ENCODE measurements at places on chromosomes 16 and 17. TPM values are rescaled to one million over a fixed set of nuclear protein-coding genes. Genes with fewer than 3 reads are reported as not detected.
A peak's percentile ranks its signal among the peaks of the same experiment; 100 is the strongest.

- no peaks in the 10 kb centered on the region for H3K4me1 ChIP-seq
- H3K36me3 ChIP-seq, result peaks cover 86% of the 10 kb centered on the region
- no peak overlapping the region for H3K4me3 ChIP-seq
- DNase-seq, result no peak
- H3K27me3 ChIP-seq, result no peaks in the 10 kb centered on the region
Observed at GRCh38 chr16:89899879-89900481, 18.7 kb upstream of the MC1R start.

Gene ZNF469
- total RNA-seq, result 3.9 TPM

- H3K27ac ChIP-seq, result no peak overlapping the region
- H3K27me3 ChIP-seq, result no peaks in the 10 kb centered on the region
- peaks cover 20% of the 10 kb centered on the region for H3K4me1 ChIP-seq
- no peak for DNase-seq
- H3K36me3 ChIP-seq, result no peaks in the 10 kb centered on the region
Observed at GRCh38 chr16:87789437-87790291, 23.9 kb upstream of the KLHDC4 start.

GRCh38 chr16:27620541-27620940 lies 70.6 kb downstream of the KATNIP start:
- H3K27ac ChIP-seq, result no peak overlapping the region
- DNase-seq, result no peak
- H3K4me1 ChIP-seq, result peaks cover 12% of the 10 kb centered on the region
- H3K27me3 ChIP-seq, result no peaks in the 10 kb centered on the region
- H3K4me3 ChIP-seq, result no peak overlapping the region
- peaks cover 4% of the 10 kb centered on the region for H3K36me3 ChIP-seq

DNA sequence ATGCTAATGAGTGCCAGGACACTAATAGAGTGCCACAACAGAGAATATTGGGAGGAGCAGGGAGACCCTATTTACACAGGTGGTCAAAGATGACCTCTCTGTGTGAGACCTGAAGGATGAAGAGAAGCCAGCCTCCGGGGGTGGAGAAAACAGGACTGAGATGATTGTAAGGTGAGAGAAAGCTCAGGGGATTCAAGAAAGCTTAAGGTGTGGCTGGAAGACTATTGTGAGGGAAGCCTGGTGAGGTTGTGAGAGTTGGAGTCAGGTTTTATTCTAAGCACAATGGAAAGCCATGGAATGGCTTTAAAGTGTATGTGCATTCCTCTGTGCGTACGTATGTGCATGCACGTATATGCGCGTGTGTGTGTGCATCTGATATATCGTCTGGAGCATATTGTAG lies 10.4 kb upstream of the MARCHF10 start:
- no peaks in the 10 kb centered on the region for H3K36me3 ChIP-seq
- H3K27ac ChIP-seq, result no peak overlapping the region
- no peak for DNase-seq
- H3K27me3 ChIP-seq, result no peaks in the 10 kb centered on the region
- H3K4me3 ChIP-seq, result no peak overlapping the region

DNA sequence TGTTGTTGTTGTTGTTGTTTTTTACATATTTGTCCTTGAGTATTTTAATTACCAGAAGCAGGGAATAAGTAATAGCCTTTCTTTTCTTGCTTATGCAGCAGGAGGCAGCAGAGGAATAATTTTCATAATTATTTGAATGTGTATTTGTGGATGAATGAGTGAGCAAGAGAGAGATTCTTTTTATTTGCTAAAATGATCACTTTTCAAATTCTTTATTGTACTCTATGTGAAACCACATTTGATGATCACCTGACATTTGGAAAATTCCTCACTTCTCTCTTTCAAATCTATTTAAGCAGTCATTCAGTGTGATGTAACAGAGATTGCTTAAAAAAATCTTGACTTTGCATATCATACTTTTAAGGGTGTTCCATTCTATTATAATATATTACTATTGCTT lies 223.6 kb downstream of the BCAS3 start:
- no peak for DNase-seq
- no peak overlapping the region for H3K4me3 ChIP-seq
- H3K4me1 ChIP-seq, result no peaks in the 10 kb centered on the region
- no peaks in the 10 kb centered on the region for H3K27me3 ChIP-seq

Gene ASB16
- not detected for total RNA-seq

Gene KRTAP4-4
- total RNA-seq, result not detected

GRCh38 chr17:1915889-1916288 lies 86.1 kb downstream of the RPA1 start:
- peaks cover 2% of the 10 kb centered on the region for H3K27me3 ChIP-seq
- no peaks in the 10 kb centered on the region for H3K36me3 ChIP-seq
- H3K27ac ChIP-seq, result no peak overlapping the region
- no peak for DNase-seq
- no peak overlapping the region for H3K4me3 ChIP-seq

Gene PAFAH1B1
- 334 TPM for total RNA-seq

- no peaks in the 10 kb centered on the region for H3K36me3 ChIP-seq
- H3K27me3 ChIP-seq, result peaks cover 40% of the 10 kb centered on the region
- H3K4me1 ChIP-seq, result peaks cover 14% of the 10 kb centered on the region
- DNase-seq, result no peak
- H3K27ac ChIP-seq, result peak overlapping the region; percentile 52
Observed at GRCh38 chr17:13601322-13601775, 380 bp downstream of the HS3ST3A1 start.

Gene GFER
- 24.3 TPM for total RNA-seq

DNA sequence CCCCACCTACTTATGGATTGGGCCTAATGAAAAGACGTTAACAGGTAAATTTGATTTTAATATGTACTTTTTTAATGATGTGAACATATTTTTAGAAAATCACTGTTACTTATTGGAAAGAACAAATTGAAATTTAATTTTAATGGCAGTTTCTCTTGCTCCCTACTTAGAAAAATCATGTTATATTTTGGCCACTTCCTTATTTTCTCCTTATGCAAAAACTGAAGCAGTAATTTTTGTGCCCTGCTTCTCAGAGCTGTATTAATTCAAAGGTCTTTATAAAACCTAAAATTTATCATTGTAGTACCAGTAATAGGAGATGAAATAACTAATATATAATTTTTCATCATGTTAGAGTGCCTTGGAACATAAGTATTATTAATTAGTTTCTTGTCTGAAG lies 2.8 kb downstream of the ZPBP2 start:
- peaks cover 28% of the 10 kb centered on the region for H3K27me3 ChIP-seq
- H3K27ac ChIP-seq, result no peak overlapping the region

DNA sequence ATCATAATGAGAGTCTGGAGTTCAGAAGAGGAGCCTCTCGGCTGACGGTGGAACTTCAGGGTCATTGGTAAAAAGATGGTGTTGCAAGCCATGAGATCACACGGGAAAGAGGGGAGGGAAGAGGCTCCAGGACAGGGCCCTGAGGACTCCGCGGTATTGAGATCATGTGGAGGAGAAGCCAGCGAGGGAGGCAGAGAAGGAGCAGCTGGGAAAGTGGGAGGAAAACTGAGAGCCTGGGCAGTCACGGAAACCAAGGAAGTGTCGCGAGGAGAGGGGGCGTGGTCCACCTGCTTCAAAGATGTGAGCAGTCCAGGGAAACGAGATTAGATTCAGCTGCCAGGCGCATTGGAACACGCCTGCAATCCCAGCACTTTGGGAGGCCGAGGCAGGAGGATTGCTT lies 27.7 kb upstream of the SBK1 start:
- H3K4me1 ChIP-seq, result no peaks in the 10 kb centered on the region
- DNase-seq, result no peak
- H3K36me3 ChIP-seq, result no peaks in the 10 kb centered on the region
- no peak overlapping the region for H3K27ac ChIP-seq
- H3K4me3 ChIP-seq, result no peak overlapping the region

DNA sequence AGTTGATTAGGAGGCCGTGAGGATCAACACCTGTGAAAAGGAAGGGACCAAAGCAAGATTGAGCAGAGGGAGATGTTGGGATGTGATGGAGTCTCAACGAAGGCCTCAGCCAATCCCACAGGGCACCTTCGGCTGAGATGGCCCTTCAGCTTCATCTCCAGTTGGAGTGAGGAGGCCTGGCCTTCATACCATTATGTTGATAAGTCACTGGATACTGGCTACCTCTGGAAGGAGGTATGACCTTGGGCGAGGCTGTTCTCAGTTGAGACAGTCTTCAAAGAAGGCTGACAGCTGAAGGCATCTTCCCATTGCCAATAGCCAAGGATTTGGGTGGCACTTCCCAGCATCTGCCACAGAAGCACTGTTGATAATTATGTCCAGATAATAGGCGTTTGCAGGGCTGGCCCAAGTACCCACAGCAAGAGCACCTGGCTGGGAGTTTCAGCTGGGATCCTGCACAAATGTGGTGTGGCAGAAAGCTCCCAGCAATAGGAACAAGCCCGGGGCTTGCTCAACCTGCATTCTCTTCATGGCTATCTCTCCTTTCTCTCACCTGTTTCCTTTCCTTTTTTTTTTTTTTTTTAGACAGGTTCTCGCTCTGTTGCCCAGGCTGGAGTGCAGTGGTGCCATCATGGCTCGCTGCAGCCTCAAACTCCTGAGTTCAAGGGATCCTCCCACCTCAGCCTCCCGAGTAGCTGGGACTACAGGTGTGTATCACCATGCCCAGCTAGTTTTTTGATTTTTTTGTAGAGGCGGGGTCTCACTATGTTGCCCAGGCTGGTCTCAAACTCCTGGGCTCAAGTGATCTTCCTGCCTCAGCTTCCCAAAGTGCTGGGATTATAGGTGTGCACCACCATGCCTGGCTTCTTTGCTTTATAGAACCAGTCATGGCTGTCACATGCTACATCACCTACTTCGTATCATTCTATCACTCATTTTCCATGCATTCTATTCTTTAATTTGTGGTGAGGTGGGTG lies 18.2 kb upstream of the MAP3K14 start:
- no peak for DNase-seq
- no peak overlapping the region for H3K4me3 ChIP-seq
- no peaks in the 10 kb centered on the region for H3K36me3 ChIP-seq
- no peaks in the 10 kb centered on the region for H3K27me3 ChIP-seq
- peaks cover 5% of the 10 kb centered on the region for H3K4me1 ChIP-seq
- no peak overlapping the region for H3K27ac ChIP-seq

DNA sequence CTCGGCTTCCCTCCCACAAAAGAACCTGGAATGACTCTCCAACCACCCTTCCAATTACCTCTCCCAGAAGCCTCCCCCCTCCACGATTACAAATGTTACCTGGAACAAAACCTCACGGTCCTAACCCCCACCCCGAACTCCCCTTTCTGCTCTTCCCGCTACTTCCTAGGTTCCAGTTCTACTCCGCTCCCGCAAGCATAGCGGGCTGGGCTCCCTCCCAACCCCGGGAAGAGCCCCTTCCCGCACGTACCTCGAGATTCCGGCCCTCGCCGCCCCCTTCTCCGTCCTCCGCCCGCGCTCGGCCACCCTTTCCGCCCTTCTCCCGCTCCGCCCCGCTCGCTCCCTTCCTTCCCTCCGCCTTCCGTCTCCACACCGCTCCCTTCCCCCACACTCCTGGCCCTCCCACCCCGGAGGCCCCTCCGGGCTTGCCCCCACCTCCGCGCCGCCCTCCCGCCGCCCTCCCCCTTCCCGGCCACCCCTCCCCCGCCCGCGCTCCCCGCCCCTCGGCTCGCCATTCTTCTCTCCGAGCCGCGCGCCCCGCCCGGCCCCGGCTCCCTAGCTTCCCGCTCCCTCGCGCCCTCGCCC lies 457 bp downstream of the CHTF8 start:
- peak overlapping the region; percentile 89 for H3K27ac ChIP-seq
- no peaks in the 10 kb centered on the region for H3K4me1 ChIP-seq
- no peaks in the 10 kb centered on the region for H3K27me3 ChIP-seq
- H3K4me3 ChIP-seq, result peak overlapping the region; percentile 86
- H3K36me3 ChIP-seq, result peaks cover 19% of the 10 kb centered on the region
- peak; percentile 91 for DNase-seq

DNA sequence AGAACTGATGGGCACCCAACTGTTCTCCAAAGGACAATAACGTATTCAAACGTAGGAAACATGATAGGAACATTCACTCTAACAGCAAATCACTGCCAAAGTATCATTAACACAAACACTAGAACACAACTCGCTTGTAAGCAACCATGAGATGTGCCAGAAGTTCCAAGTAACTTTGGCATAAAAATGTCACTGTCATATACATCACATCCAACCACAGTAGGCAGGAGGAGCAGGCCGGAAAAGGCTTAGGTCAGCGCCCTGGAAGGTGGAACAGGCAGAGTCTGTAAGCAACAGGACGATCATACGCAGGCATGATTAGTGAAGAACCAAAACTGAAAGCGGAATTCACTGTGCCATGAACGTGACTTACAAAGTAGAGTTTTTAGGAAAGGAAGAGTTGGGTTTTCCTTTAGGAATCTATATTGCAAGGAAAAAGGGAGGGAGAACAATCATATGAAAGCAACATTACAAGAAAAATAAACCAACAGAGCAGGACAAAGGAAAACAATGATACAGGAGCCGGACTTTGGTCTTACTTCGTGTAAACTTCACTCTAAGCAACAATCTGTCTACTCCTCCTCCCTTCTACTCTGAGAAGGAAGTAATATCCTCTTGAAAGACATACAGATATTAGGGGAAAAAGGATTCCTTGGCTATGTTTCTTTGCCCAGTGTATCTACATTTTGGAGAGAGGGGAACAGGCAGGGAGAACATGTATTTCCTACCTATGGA lies 52.3 kb downstream of the YWHAE start:
- peaks cover 40% of the 10 kb centered on the region for H3K36me3 ChIP-seq
- peaks cover 5% of the 10 kb centered on the region for H3K4me1 ChIP-seq
- no peak for DNase-seq
- no peak overlapping the region for H3K4me3 ChIP-seq

DNA sequence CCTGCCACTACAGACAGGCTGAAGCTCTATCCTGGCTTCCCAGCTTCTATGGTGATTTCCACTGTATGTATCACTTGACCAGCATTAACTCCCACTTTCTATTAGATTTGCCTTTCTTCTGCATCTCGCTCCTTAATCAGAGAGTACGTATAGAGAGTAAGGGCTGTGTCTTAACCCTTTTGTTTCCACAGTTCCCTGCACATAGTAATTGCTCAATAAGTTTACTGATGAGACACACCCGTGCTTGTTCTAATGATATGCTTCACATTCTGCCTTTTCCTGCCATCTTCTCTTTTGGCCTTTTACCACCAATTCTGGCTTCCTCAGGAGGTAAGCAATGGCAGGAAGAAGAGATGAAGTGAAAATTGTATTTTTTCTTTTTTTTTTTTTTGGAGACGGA lies 20.6 kb upstream of the USP36 start:
- DNase-seq, result no peak
- no peaks in the 10 kb centered on the region for H3K27me3 ChIP-seq
- H3K4me3 ChIP-seq, result no peak overlapping the region
- no peak overlapping the region for H3K27ac ChIP-seq
- H3K36me3 ChIP-seq, result peaks cover 24% of the 10 kb centered on the region
